ENCODE measurements at places on chromosomes 16 and 17.

GRCh38 chr16:78462288-78463208, 363.1 kb downstream of the WWOX start:
- no peak for DNase-seq

- no peak for DNase-seq
Measured at GRCh38 chr17:70869402-70870085, 700.2 kb downstream of the KCNJ2 start.

GRCh38 chr16:51343411-51343810, 192.3 kb upstream of the SALL1 start:
- no peak for DNase-seq

DNA sequence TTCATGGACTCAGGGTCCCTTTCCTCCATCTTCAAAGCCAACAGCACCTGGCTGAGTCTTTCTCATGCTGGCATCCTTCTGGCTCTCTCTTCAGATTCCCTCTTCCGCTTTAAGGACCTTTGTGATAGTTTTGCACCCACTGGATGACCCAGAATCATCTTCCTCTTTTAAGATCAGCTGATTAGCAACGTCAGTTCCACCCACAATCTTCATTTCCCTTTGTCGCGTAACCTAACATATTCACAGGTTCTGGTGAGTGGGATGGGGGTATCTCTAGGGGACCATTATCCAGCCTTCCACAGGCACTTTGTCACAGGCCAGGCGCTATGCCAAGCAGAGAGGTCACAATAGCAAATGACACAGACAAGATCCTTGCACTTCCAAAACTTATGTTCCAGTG, 593.8 kb downstream of the MAF start:
- no peak for DNase-seq

DNA sequence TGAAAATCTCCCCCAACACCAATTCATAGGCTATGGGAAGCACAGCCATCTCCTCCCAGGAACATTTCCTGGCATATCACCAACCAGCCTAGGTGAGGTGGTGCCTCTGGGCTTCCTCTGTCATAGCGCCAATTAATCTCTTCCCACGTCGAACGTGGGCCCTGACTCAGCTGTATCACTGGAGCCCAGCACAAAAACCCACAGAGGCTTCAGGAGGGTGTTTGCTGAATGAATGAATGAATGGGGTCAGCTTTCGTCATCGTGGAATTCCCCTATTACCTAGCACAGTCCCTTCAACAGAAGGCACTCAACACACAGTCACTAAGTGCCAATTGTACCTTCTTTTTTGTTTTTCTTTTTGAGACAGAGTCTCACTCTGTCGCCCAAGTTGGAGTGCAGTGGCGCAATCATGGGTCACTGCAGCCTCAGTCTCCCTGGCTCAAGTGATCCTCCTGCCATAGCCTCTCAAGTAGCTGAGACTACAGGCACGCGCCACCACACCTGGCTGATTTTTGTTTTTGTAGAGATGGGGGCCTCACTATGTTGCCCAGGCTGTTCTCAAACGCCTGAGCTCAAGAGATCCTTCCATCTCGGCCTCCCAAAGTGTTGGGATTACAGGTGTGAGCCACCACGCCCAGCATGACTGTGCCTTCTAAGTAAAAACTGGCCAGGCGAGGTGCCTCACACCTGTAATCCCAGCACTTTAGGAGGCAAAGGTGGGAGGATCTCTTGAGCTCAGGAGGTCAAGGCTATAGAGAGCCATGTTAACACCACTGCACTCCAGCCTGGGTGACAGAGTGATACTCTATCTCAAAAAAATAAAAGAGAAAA, 4.1 kb downstream of the ZNF688 start:
- DNase-seq, result no peak

GRCh38 chr17:73194514-73195222, 1.8 kb downstream of the COG1 start:
- DNase-seq, result no peak

Data from 8988T (cell line).